ENCODE measurements at places on chromosomes 12 and 14. TPM values are rescaled to one million over a fixed set of nuclear protein-coding genes. Genes with fewer than 3 reads are reported as not detected.
A peak's percentile ranks its signal among the peaks of the same experiment; 100 is the strongest.

DNA sequence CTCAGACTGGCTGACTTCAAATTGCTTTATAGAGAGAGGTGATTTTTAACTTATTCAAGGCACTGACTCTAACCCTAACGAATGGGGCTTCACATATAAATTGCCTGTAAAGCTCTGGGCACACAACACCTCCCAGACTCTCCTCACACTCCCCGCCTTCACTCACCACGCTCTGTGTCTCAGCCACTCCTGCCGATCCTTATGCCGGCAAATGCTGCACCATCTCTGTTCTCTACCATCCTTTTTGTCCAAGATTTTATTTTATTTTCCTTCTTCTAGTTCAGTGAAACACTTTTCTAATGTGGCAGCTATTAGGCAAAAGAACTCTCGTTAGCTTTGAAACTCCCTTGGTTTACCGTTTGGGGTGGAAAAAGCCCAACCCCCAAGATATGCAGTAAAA lies 446.1 kb upstream of the TMEM132C start:
- no peak for DNase-seq

GRCh38 chr12:78085542-78086182 lies 255.0 kb downstream of the NAV3 start:
- no peak for DNase-seq

DNA sequence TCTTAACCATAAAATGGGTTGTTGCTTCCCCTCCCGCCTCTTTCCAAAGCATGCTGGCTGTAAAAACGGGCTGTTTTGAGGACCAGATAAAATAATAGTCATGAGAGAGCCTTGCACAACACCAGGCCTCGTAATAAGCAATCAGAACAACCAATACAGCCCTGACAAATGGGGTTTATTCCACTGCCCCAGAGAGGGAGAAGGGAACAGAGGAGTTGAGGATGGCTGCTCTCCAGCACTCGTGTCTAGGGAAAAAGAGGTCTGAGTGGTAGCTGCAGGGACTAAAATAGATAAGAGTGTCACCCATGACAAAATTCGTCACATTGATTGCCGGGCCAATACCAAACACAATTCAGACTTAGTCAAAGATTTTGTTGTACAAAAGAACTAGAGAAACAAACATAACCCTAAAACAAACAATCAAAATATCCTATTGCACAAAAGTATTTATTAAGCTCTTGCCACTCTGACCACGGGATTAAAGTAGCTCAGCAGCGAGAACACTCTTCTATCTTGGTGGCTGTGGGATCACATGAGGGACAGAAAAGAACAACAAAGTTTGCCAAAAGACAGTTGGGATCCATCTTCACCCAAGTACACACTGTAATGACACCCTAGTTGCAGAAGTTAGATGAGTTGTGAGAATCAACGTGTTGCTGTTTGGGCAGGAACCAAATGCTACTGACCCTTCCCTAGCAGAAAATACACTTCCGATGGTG lies 188.0 kb downstream of the FOXN3 start:
- no peak for DNase-seq

DNA sequence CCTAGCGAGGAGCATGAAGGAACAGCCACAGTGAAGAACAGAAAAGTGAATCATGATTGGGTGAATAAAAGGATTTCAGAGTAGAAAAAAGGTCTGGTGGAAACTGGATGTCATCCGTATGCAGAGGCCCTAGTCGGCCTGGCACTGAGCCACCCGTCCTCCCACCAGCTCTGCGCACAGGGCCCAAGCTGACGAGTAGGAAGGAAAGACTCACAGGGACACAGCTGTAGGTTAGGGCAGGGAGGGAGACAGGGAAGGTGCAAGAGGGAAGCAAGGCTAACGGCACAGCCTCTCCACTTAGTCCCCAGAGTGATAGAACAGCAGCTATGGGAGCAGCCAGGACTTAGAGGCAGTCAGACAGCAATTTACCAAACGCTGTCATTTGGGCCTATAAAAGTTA lies 112.6 kb downstream of the KCNK10 start:
- DNase-seq = no peak

- no peak for DNase-seq
Observed at GRCh38 chr14:24909523-24910302, 140.2 kb downstream of the STXBP6 start.

SCNN1A gene
- total RNA-seq = 0.18 TPM

TXNDC16 gene
- total RNA-seq = 4.8 TPM

DNA sequence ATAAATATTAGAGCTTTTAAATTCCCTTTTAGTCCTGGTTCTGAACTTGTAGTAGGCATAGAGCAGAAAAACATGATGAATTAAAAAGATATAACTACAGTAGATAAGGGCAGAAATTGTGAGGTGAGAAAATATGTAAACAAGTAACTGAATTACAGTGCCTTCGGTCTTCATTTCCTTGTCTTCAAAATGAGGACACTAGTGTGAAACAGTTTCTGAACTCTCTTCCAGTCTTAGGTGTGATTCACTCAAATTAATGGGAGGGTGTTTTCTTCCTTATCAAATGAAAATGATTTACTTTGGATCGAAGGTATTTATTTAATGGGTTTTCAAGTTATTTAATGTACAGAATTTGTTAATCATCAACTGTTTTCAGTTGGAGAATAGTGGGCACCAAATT lies 1.5 kb downstream of the FGD4 start:
- DNase-seq = peak; percentile 18

DNA sequence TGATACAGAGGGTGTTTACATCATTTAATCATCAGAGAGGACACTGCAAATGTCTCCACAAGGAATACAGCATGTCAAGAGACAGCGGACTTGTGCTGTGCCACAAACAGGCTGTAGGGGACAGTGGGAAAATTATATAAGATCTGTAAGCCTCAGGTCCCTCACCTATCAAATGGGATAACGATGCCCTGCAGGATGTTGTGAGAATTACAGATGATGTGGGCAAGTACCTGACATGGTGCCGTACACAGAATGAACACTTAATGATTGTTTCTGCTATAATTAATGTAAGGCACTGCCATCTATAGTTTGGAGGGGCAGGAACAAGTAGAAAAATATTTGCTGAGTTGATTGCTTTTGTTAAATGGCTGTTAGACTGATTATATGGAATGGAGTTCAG lies 81.9 kb upstream of the GTF2A1 start:
- no peak for DNase-seq

DNA sequence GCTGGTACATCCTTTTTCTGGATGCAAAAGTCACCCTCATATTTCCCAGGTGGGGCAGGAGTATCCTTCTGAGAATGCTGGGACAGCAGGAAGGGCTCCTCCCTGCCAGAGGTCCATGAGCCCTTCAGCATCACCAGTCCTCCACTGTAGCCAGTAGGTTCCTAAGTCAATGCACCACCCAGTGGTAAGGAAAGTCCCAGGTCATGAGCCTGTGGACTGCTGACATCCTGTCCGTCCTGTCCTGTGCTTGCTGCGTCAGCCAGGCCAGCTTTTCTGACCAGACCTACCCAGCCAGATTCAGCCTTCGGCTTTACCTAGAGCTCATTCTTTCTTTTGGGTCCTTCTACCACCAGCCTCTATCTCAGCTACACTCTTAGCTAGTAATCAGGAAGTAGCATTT lies 23.0 kb upstream of the ACTN1 start:
- DNase-seq = no peak

HHIPL1 gene
- 2.0 TPM for total RNA-seq

PIWIL1 gene
- total RNA-seq = not detected

DHRS4L2 gene
- total RNA-seq = 18.5 TPM

INSM2 gene
- not detected for total RNA-seq

GPR68 gene
- total RNA-seq = 0.51 TPM

- DNase-seq = no peak
Observed at GRCh38 chr12:104106965-104107364, 31.0 kb downstream of the NFYB start.

EPYC gene
- total RNA-seq = not detected

GRCh38 chr12:21884936-21885335 lies 56.3 kb downstream of the ABCC9 start:
- DNase-seq = no peak

DNA sequence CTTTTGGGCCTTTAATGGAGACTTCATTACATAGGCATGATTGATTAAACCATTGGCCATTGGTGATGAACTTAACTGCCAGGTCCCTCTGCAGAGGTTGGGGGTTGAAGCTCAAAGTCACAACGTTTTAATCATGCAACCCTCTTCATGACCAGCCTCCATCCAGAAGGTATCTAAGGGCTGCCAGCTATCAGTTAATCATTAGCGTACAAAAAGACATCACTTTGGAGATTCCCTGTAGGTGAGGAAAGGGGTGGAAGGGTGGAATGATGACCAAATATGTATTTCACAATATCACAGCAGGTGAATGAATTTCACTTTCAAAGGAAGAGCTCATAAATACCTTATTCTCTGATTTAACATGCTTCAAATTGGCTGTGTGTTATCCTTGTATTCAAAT lies 92.0 kb downstream of the MIPOL1 start:
- DNase-seq = no peak

DNA sequence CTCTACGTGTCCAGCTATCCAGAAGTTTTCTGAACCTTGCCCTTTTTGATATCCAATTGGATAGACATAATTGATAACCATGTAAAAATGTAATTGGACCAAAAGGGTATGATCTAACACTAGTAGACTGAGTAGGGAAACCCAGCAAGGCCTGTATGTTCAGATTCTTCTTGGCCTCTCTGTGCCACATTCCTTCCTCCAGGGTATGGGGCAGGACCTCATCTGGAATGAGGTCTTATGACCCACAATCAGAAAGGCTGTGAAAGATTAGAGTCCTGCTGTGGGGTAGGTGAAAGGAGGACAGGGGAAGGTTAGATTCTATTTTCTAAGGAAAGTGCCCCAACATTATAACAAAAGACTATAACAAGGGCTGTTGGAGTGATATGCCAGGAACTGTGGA lies 51.3 kb upstream of the A2ML1 start:
- DNase-seq = no peak

FAM161B gene
- total RNA-seq = 3.1 TPM

- DNase-seq = no peak
Observed at GRCh38 chr12:45503899-45504298, 225.6 kb upstream of the ARID2 start.

DNA sequence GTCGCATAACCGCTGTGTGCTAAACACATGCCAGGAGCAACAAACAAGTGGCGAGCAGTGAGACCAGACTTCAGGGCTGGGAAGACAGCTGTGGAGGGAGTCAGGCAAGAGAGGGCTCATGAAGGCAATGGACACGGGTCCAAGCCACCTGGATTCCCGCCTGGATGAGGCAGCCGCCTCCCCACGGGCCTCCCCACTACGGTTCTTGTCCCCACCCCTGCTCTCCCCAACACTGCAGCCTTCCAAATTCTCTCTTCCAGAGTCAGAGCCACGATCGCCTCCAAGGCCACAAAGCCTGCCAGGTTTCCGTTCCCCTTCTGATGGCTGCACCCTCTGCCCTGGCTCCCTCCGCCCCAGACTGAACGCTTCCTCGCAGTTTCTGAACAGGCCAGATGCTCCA lies 36.1 kb upstream of the PIWIL1 start:
- DNase-seq = no peak

DNA sequence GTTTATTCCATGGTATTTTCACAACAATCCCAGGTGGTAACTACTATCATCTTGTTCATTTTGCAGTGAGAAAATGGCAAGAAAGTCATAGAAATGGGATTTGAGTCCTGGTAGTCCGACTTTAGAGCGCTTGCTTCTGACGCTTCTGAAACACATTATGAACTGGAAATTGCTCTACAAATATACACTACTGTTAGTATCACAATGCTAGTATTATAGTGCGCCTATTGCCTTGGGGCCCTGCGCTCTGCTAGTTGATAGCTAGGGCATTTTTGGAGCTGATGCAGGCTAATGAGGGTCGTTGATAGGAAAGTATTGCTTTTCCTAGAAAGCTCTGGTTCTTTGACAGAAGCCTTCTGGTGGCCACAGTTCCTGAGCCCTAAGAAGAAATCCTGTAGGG lies 61.0 kb downstream of the ETV6 start:
- no peak for DNase-seq

GRCh38 chr12:131230340-131231031 lies 276.8 kb downstream of the ADGRD1 start:
- DNase-seq = no peak

- DNase-seq = peak; percentile 90
Observed at GRCh38 chr14:35159742-35160409, 37.5 kb downstream of the PRORP start.

DNA sequence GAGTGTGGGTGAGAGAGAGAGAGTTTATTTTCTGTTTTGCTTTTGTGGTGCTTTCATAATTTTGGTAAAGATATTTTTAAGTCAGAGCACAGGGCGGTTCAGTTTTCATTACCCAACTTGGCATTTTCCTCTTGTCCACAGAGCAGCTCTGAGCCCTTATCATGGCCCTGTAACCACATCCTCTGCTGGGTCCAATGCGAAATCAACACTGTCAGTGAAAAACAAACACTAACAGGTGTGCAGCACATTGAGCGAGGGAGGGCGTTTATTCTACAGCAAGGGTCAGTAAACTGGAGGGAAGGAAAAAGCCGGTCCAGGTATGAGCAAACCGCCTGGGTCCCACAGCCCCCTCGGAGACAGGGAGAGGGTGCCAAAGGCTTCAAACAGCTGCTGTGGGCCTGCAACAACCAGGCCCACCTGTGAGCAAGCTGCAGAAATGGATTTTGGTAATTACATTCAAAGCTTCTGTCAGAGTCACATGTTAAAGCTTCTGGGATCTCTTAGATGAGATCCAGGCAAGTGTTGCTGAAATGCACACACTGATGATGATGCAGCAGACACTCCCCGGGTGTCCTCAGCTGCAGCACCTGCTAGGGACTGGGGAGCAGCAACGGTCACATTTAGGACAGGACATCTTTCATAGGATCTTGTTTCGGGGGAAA lies 132.7 kb upstream of the DYRK2 start:
- no peak for DNase-seq

DNA sequence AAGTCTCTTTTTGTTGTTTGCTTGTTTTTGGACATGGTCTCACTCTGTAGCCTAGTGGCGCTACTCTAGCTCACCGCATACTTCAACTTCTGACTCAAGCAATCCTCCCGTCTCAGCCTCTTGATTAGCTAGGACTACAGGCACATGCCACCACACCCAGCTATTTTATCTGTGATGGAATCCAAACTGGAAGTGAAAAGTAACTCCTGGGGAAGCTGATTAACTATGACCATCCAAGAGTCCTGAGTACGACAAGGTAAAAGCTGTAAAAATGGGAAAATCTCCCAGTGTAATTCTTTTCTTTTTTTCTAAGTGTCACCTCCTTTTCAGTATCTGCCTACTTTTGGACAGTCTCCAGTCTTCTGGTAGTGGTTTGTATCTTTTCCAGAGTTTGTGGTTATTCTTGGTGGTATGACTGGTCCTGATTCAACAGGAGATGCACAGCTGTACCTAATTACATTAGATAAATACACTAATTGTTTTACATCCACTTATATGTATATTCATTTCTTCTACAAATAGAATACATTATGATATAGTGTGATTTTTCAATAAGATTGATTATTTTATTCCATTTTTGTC lies 97.8 kb downstream of the SLC6A15 start:
- no peak for DNase-seq
